Stimulated activated CD8-positive, alpha-beta memory T cell treated with anti-CD3 and anti-CD28 coated beads, Interleukin-4, amount 100 ng/mL, for 1 hour (primary cell): ENCODE measurements at places on chromosomes 13 and 19.

DNA sequence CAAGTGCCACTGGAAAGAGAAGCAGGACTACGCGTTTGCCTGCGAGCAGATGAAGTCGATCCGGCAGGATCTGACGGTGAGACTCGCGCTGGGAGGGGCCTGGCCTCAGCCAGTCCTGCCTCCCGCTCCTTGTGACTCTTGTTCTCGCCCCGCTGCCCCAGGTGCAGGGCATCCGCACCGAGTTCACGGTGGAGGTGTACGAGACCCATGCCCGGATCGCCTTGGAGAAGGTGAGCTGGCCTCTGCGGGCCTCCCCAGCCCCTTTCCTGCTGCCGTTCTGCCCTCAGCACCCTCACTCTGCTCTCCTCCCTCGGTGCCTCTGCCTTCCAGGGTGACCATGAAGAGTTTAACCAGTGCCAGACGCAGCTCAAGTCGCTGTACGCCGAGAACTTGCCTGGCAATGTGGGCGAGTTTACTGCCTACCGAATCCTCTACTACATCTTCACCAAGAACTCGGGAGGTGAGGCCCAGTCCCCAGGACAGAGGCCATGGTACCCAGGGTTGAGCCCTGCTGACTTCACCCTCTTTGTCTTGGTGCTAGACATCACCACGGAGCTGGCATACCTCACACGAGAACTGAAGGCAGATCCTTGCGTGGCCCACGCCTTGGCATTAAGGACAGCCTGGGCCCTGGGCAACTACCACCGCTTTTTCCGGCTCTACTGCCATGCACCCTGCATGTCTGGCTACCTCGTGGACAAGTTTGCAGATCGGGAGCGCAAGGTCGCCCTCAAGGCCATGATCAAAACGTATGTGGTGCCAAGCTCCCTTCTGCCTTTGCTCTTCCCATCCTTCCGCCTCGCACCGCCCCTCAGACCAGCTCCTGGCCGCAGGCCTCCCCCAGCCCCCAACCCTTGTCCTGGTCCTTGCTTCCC lies 5.6 kb downstream of the LENG9 start:
- no peak for DNase-seq

DNA sequence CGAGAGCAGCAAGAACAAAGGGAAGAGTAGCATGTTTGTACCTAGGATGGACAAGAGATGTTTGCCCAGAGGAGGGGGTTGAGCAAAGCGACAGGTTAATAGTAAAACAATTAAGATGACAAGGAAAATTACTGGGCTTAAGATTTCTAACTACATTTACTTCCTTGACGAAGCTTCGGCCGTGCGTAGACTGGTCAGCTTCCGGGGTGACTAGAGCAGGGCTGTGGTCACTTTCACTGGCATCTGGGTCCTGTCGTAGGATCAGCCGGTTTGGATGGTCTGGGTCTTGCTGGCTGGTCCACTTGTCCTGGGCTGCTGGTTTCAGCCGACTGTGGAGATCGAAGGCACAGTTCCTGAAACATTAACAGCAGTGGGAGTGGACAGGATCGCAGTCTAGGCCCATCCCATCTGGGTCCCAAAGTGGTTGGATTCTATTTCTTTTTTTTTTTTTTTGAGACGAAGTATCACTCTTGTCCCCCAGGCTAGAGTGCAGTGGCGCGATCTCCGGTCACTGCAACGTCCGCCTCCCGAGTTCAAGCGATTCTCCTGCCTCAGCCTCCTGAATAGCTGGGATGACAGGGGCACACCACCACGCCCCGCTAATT lies 5.0 kb upstream of the BSG start:
- DNase-seq = no peak

- DNase-seq = no peak
Measured at GRCh38 chr19:30144242-30144758, 202.3 kb downstream of the URI1 start.

- DNase-seq = no peak
Measured at GRCh38 chr19:55289117-55289796, 5.5 kb downstream of the BRSK1 start.

DNA sequence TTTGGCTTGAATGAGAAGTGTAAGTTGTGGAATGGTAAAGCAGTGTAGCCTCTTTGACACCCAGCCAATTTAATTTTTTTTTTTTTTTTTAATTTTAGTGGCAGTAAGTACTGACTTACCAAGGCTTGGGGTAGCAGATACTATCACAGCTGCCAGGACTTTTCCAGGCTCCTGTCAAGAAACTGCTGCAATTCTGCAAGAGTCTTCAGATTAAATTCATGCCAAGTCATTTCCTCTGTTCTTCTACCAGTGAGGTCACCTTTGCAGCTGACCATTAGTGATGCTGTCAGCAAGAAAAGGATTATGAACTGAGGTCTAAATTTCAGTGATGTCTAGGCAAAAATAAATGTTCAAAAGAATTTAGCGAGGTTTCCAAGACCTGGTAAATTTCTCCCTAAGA lies 91.2 kb downstream of the GGACT start:
- DNase-seq = no peak

- no peak for DNase-seq
Measured at GRCh38 chr13:113078902-113079780, 26.4 kb upstream of the F7 start.

DNA sequence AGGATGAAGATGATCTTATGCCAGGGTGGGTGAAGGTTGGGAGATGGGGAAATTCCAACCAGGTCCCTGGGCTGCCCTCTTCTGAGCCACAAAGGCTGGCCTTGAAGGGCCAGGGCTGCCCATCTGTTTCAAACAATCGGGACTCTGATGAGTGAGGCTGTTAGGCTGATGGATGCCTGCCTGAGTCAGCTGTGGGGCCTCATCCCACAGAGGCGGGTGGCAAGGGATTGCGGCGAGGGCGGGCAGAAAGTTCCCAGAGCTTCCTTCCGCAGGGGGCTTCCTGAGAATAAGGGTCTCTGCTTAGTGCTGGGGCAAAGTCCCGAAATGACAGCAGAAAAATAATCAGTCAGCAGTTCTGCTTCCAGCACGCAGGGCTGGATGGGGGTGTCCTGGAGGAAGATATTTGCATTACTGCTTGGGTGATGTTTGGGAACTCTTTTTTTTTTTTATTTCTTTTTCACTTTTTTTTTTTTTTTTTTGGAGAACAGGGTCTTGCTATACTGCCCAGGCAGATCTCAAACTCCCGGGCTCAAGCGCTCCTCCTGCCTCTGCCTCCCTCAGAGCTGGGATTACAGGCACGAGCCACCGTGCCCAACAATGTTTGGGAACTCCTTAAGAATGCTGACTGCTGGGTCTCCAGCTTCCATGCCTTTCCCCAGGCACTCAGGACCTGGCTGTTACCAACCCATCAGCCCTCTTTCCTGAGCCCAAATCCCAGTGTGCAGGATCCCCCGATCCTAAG lies 14.1 kb downstream of the SH3GL1 start:
- no peak for DNase-seq

DNA sequence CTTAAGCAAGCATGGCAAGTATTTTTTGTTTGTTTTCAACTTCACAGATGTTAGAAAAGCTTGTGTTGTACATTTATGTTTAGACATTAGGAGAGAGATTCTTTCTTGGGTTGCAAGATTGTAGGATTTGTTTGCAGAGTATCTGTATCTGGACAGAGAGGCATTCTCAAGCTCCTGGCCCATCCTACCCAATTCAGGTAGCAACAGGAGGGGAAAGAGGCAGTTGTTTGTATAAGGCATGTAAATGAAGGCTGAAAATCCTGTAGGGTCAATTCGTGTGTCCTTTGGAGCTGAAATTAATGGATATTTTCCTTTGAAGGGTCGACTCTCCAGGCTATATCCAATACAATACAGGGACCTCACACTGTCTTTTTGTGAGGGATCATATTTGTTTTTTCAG lies 147.3 kb downstream of the KCNRG start:
- DNase-seq = no peak

- no peak for DNase-seq
Measured at GRCh38 chr19:46193678-46194077, 35.9 kb upstream of the IGFL1 start.

GRCh38 chr13:25117312-25117711 lies 21.4 kb downstream of the PABPC3 start:
- DNase-seq = no peak

GRCh38 chr13:110424569-110425443 lies 117.7 kb downstream of the COL4A2 start:
- DNase-seq = no peak

- no peak for DNase-seq
Measured at GRCh38 chr13:114151565-114152284, 19.3 kb upstream of the RASA3 start.

DNA sequence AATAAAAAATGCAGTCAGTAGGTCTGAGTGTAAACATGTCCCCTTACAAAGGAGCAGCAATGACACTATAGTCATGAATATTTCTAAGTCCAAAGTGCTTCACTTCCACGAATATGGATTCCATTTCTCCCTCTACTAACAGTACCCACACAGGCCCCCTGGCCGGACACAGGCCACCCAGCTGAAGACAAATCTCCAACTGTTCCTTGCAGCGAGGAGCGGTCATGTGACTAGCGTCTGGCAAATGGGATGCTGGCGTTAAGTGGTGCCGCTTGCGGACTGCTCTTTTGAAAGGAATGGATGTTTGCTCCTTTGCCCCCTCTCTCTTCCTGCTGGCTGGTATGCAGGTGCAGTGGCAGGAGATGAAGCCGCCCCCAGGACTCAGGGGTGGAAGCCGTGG lies 16.2 kb downstream of the PPP1R12C start:
- DNase-seq = no peak

GRCh38 chr19:52086481-52086880 lies 9.1 kb downstream of the ZNF841 start:
- no peak for DNase-seq

DNA sequence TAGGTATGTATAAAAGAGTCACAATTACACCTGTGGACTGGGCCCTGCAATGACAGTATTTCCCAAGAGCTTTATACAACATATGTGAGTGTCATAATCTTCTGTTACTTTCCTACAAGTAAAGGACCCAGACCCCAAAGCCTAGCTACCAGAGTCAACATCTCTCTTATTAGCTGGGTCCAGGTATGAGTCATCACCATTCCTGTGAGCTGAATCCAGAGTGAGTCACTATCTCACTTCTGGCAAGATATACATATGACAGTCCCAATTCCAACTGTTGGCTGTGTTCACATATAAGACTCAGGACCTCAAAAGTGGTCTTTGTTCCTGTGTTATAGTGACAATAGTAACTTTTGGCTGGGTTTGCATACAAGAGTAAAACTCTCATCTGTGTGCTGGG lies 46.7 kb downstream of the ZNF729 start:
- DNase-seq = no peak

- DNase-seq = peak; percentile 52
Measured at GRCh38 chr19:42420055-42420544, 7.1 kb downstream of the LIPE start.

GRCh38 chr19:38867171-38867780 lies 10.8 kb downstream of the RINL start:
- DNase-seq = no peak

DNA sequence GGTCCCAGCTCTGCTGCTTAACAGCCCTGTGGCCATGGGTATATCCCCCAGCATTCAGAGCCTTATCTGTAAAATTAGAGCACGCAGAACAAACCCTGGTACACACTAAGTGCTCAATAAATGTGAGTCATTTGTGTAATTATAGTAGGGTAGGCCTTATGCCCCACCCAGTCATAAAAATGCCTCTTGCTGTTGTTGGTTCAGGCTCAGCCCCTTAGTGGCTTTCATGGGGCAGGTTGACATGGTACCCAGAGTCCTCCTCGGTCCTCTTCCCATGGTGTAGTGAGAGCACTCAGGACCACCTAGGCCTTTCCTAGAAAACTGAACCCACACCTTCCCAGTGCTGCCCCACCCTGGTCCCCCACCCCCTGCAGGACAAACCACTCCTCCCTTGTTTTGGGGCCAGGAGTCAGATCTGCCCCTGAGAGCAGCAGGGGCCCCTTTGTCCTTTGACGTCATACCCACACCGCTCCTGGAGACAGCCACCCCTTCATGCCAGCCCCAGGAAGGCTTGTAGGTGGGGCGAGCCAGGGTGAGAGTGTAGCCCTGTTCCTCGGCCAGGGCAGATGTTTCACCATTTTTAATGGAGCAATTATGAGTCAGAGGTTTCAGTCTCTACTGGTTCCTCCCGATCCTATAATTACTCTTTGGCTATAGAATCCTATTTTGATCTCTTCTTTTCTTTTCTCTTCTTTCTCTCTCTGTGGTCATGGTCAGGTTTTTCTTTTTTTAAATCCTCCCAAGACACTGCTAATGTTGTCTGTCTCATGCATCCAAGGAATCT lies 36.8 kb downstream of the ACTN4 start:
- DNase-seq = no peak

GRCh38 chr13:63455938-63456337 lies 2040.3 kb upstream of the PCDH20 start:
- DNase-seq = no peak

- DNase-seq = no peak
Measured at GRCh38 chr13:91722267-91722884, 324.0 kb downstream of the GPC5 start.

GRCh38 chr19:45692187-45693105 lies at the start of gene QPCTL:
Gene QPCTL, plus strand, starts transcription at chr19:45692666. Its CDS starts 38 bp downstream, at chr19:45692704.
- peak; percentile 86 for DNase-seq

DNA sequence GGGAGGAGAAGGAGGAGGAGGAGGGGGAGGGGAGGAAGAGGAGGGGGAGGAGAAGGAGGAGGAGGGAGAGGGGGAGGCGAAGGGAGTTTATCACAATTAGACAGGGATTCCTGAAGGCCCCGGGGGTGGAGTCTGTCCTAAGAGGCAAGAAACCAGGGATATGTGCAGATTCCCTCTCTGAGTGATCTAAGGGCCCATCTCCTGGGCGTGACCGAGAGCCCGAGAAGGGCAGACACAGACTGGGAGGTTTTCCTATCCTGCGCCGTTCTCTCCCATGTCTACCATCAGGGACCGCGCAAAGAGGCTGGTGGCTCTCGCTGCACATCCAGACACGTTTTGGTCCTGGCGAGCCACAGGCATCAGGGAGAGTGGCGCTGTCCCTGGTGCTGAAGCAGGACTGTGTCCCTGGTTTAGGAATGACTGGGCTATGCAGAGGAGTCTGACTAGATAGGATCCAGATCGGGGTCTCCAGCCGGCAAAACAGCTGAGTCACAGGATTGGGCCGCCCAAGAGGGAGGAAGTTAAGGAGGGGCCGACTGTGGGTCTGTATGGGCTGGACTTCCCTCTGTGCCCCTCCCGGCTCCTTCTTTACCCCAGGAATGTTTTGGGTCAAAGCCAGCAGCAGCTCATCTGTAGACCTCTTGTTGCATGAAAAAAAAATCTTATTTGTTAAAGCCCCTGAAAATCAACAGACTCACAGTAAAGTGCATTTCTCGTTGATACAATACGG lies 17.9 kb upstream of the ZNF175 start:
- no peak for DNase-seq

GRCh38 chr13:20667857-20668437 lies 35.6 kb upstream of the IL17D start:
- no peak for DNase-seq

- DNase-seq = no peak
Measured at GRCh38 chr19:54160182-54160811, 776 bp upstream of the LENG1 start.

GRCh38 chr13:70255406-70255991 lies 147.2 kb upstream of the KLHL1 start:
- DNase-seq = no peak

DNA sequence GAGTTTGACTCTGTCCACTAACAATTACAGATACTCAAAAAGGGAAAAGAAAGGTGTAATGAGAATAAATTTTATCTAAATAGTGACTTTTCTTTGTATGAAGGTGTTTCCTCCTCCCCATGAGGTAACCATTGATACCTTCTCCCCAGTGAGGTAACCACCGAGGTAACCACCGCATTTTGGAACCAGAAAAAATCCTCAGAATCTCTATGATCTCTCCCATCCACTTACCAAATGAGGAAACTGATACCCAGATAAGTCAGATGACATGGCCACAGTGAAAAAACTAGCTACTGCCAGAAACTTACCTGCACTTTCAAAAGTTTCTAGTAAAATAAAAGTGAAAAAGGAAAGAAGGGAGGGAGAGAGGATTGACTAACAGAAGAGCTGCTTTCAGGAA lies 124.0 kb upstream of the FNDC3A start:
- DNase-seq = no peak
